ENCODE measurements at places on chromosomes 4 and X.

GRCh38 chr4:61202638-61203435, 2.7 kb downstream of the ADGRL3 start:
- DNase-seq = no peak

GRCh38 chr4:98474408-98474844, 184.0 kb downstream of the TSPAN5 start:
- no peak for DNase-seq

DNA sequence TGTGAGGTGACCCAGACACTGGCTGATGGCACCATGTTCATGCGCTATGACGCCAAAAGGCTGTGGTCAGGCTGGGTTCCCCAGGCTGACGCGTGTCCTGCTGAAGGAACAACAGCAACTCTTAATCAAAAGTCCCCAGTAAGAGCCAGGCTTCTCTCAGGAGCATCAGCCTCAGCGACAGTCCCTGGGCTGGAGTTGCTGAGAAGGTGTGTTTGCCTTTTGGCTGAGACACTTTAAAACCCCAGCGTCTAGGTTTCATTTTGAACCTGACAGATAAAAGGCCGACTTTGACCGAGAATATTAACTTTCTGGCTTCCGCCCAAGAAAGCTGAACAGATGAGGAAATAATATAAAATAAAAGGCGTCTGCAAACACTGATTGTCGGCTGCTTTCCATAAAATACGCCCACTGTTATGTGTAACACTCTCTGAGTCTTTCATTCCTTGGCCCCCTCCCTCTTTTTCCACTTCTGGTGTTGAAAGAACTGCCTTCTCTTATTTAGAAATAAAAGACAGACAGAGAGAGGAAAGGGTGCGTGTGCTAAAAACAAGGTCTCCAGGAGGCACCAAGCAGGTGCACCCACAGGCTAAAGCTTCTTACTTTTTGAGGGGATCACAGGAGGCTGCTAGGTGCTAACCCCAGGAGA, 373.6 kb downstream of the MID1IP1 start:
- DNase-seq = no peak

GRCh38 chr4:11623726-11624037, 195.0 kb upstream of the HS3ST1 start:
- DNase-seq = no peak

DNA sequence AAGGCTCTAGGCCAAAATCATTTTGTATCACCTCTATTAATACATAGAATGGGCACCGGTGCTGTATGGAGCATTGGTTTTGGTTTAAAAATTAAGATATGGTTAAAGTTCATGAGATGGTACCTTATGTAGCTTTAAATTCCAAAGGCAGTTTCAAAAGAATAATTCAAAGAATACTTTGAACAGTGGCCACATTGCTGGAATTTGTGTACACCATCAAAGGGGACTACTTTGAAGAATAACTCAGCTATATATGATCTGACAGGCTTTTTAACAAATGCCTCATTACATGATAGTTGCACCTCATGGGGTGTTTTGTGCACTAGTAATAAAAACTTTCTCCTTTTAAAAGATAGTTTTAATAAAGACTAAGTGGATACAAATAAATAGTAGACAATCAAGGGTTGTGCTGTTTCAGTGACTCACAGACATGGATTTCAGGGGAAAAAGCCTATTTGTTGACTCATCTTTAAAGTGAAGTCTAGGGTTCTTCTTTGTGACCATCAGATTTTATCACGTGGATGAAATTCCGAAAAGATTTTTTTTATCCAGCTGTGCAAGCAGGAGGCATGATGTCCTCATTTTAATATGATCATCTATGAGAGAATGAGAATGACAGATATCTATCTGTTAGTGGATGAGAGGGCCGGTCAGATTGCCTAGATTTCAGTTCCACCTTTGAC, 12.8 kb downstream of the MTM1 start:
- DNase-seq = no peak

- DNase-seq = no peak
Measured at GRCh38 chr4:109378076-109378475, 55.5 kb upstream of the SEC24B start.

DNA sequence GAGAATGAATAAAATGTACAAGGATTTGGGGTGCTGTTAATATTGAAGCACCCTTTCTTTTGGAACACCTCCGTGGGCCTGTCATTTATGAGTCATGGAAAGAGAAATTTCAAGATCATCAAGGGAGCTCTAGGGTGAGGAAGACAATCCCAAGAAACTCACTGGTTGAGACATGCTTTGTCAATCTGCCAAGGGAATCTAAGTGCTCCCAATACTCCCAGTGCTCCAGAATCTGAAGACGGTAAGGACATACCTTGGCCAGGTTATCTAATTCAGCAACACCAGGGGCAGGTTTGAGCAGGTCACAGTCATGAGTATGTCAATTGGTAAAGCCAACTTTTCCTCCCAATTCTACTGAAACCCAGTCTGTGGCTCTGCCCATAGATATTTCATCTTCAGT, 556.4 kb upstream of the CPEB2 start:
- DNase-seq = no peak

- DNase-seq = no peak
Measured at GRCh38 chr4:7863911-7864681, 75.6 kb downstream of the AFAP1 start.

DNA sequence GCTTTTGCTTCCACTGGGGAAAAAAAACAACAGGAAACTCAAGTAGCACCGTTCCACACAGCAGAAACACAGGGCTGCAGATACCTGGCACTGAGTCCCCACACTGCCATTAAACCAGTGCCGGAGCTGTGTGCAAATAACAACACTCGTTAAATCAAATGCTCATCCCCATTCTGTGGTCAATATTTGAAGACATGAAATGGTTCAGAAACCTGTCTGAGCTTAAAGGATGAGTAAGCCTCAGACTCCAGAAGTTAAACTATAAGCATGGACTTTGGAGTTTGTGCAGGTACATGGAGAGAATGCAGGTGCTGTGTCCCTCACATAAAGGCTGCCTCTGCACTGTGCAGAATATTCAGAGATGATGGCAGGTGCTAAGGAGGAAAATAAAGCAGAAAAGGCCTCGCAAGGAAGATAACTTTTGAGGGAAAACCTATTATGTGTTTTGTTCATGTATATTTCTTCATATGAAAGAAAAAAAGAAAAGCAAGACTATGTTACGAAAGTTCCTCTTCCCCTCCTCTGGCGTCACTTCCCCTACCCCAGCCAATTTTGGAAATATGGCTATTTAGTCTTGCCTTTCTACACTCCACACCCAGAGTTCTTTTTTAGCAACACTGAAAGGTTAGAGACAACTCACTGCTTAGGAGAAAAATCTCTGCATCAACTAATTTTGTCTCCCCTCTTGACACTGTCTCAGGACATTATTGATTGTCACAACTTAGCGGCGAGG, 4.6 kb downstream of the MPP1 start:
- no peak for DNase-seq

- no peak for DNase-seq
Measured at GRCh38 chr4:166399021-166399420, 526.0 kb downstream of the TLL1 start.

- no peak for DNase-seq
Measured at GRCh38 chr4:150950657-150951288, 64.3 kb downstream of the LRBA start.

DNA sequence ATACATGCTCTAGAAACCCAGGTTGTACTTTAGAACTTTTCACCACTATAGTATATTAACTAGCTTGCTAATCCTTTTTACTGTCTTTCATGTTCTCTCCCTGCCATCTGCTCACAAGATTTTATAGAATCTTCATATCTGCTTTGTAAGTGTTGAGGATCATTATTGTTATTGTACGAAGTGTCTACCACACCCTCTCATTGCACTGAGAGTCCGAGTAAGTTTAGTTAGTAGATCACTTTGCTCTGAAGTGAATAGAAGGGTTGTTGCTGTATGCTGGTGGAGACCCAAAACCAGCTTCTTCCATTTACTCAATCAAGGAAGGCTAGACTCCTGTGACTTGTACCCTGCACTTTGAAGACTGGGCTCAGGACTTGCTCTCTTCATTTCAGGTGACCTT, 17.1 kb downstream of the GAB1 start:
- no peak for DNase-seq

GRCh38 chr4:105147553-105148161, 981 bp downstream of the TET2 start:
- peak; percentile 6 for DNase-seq

DNA sequence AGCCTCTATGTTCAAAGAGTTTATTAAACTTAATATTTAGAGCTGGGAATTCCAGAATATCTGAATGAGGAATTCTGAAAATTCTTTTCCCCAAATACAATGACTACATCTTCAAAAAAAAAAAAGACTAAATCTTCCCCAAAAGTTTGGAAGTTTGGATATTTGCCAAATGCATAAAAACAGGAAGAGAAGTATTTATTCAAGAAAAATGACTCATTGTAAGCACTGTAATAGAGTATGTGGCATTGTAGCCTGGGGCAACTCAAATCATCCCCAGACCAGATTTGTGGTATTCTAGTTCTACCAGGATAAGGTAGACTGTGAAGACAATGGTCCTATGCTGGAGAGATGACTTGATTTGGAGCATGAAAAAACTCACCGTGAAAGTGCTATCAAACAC, 78.5 kb upstream of the PDHA2 start:
- DNase-seq = no peak

DNA sequence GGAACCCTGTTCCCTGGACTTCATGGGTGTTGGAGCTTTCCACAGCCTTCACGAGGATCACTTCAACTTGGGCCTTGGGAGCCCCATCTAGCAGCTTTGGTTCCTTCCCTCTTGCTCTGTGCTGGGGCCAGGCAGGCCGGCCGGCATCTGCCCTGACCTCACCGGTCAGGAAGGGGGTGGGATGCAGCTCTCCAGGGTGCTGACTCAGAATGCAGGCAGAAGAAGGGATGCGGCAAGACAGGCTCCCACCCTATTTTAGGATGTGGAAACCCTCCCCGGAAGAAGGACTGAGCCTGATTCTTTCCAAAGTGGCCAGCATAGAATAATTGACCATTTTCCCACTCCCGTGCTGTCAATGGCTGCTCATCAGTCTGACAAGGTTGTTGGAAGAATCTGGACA, 47.1 kb downstream of the FHDC1 start:
- DNase-seq = no peak

GRCh38 chr4:8912089-8912455, 40.4 kb upstream of the HMX1 start:
- DNase-seq = no peak

- DNase-seq = no peak
Measured at GRCh38 chr4:65668201-65669089, 1.8 kb downstream of the EPHA5 start.

- no peak for DNase-seq
Measured at GRCh38 chr4:36054694-36055422, 189.5 kb downstream of the ARAP2 start.

DNA sequence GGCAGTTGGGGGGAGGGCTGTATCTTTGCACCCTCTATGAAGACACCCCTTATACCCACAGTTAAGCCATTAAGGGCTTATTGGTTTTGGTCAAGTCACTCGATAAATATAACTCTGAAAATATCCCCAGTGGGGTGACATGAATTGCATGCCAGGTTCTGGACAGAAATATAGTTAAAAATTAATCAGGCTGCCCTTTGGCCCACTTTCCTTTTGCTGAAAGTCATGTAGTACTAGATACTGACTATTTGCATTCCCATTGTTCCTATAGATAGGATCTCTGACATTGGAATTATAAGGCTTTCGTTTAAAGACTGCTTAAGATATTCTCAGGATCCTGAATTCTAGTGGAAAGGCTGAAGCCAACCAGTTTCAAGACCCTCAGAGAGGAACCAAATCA, 43.5 kb upstream of the LAMP2 start:
- no peak for DNase-seq

DNA sequence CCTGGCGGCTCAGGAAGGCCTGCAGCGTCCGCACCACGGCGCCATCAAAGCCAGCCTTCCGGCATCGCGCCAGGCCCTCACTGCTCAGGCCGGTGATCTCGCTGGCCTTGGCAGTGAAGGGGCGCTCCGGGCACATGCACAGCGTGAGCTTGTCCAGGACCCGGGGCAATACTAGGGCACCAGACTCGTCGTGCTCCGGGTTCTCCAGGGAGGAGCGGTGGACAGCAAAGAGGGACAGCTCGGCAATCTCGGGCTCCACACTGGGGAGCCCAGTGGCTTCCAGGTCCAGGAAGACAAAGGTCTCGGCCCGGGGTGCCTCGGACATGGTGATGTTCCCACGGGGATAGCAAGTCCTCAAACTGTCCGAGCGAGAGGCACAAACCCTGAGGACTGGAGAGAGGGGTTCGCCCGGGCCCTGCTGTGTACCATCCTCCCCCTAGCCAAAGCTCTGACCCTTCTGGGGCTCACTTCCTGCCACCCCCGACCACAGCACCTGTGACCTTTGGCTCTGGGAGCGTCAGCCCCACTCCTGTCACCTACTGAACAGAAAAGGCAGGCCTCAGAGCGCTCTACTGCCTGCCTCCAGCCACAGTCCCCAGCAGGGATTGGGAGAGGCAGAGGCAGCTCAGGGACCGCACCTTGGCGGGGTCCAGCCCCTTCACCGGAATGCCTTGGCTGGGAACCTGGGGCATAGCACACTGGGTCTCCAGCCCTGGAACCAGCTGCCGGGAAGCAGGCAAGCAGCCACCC, 575 bp downstream of the TREX2 start:
- no peak for DNase-seq

DNA sequence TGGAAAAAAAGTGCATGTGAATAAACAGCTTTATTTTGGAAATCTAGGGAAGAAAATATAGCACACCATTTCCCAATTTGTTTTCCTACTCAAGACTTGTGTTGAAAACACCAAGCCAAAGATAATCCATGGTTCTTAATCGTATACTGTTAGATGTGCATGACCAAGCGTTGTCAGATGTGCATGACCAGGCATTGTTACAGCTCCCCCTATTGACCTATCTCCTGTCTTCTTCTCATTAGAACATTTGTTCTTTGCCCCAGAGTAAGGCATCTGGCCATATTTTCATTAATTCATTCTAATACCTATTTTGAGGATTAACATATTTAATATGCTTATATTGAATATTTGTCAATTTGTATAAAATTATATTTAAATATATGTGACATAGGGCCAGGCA, 14.4 kb upstream of the VCX start:
- DNase-seq = no peak

GRCh38 chr4:54643958-54644751, 13.6 kb upstream of the KIT start:
- no peak for DNase-seq

- no peak for DNase-seq
Measured at GRCh38 chrX:153339662-153340061, 5.7 kb downstream of the ZNF275 start.

- no peak for DNase-seq
Measured at GRCh38 chr4:47287735-47288134, 175.8 kb downstream of the COMMD8 start.

DNA sequence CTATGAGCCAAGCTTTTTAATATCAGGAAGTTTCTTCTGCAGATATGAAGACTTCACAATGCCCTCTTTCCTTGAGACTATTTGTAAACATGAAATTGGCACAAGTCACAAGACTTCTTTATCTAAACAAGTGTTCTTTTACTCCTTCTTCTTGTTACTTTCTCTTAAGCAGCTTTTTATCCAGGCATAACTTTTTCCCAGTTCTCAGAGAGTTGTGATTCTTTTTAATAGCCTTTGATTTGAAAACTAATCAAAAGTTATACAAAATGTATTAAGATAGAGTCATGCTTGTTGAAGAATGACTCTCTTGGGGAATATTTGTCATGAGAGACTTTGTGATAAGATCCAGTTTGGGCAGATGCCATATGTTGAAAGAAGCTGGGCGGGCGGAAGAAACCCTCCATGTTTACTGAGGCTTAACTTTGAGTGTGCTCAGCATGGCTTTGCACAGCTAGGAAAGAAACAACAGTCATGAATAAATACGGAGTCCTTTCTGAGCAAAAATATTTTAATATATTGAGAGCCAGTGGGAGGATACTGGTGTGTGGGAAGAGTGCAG, 39.3 kb downstream of the SYTL5 start:
- no peak for DNase-seq

- DNase-seq = no peak
Measured at GRCh38 chrX:47584714-47585113, 2.5 kb downstream of the TIMP1 start.
